Naive thymus-derived CD8-positive, alpha-beta T cell (primary cell): ENCODE measurements at places on chromosomes 11 and 22. TPM values are rescaled to one million over a fixed set of nuclear protein-coding genes. Genes with fewer than 3 reads are reported as not detected.

GRCh38 chr11:107249054-107249453 is 208.6 kb downstream of the CWF19L2 start:
- DNase-seq = no peak
- H3K4me1 ChIP-seq = no peaks in the 10 kb centered on the region
- H3K27me3 ChIP-seq = peaks cover 3% of the 10 kb centered on the region
- H3K36me3 ChIP-seq = no peaks in the 10 kb centered on the region
- no peak overlapping the region for H3K27ac ChIP-seq

DNA sequence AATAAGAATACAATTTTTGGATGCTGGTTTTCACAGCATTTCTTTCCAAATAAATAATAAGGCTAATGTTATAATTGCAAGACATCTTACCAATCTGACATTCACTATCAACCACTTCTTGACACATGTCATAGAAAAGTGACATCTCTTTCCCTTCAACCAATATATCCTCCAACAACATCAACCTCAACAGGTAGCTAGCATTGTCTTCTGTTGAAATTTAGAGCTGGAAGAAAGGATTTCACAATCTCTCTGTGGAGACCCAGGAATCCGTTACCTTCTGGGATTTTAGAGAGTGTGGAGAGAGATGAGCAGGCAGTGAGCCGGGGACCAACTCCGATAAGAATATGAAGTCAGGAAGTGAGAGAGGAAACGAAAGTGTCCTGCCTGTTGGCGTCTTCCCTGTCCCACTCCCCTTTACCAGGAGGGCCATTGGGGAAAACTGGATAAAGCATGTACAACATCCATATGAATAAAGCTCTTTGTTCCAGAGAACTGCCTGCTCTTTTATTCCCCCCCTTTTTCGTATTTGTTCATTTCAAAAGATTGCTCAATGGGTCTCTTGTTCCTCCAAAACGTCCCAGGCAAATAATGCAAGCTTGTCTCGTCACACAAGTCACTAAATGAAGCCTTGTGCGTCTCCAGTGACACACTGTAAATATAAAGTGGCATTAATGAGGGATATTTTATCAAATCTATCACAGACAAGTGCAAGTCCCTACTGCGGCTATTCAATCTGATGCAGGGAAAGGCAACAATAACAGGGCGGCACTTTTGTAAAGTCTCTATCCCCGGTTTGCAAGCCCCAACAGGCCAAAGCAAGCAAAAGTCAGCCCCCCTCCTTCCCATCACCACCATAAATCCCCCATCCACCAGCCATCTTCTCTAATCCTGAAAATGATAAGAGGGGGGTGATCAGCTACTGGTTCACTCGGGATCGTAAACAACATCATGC is 3.4 kb downstream of the CADM1 start:
- no peak overlapping the region for H3K4me3 ChIP-seq
- no peak for DNase-seq
- H3K27me3 ChIP-seq = peaks cover 41% of the 10 kb centered on the region
- no peak overlapping the region for H3K27ac ChIP-seq
- peaks cover 12% of the 10 kb centered on the region for H3K4me1 ChIP-seq
- H3K36me3 ChIP-seq = peaks cover 2% of the 10 kb centered on the region

DNA sequence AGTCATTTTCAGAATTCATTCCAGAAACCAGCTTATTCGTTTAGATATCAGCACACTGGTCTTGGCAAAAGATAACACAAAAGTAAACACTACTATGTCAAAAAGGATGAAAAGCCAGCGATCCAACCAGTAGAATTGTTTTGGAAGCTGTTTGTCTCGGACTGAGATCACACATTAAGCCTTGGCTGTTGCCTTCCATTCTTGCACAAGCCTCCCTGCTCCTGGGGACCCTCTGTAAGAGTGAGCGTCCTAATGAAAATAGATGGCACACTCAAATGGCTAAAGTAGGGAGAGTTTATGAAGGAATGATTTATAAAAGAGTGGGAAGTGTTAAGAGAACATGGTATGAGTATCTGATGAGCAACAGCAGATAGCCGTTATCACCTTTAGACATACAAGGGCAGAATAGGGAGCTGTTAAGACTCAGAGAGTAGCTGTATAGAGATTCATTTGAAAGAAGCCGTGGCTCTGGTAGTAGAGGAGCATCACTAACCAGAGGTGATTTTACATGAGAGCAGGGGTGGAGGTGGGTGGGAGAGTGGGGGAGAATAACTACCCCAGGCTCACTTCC is 25.2 kb downstream of the PDE3B start:
- H3K4me1 ChIP-seq = peaks cover 48% of the 10 kb centered on the region
- H3K27ac ChIP-seq = peak overlapping the region; percentile 39
- H3K4me3 ChIP-seq = no peak overlapping the region
- H3K36me3 ChIP-seq = peaks cover 51% of the 10 kb centered on the region
- no peak for DNase-seq

- no peak overlapping the region for H3K27ac ChIP-seq
- peaks cover 9% of the 10 kb centered on the region for H3K4me1 ChIP-seq
- no peak overlapping the region for H3K4me3 ChIP-seq
- H3K36me3 ChIP-seq = no peaks in the 10 kb centered on the region
- peaks cover 3% of the 10 kb centered on the region for H3K27me3 ChIP-seq
Measured at GRCh38 chr11:8091721-8092120, 10.7 kb downstream of the TUB start.

GRCh38 chr11:105206633-105207032 is 67.1 kb upstream of the CARD18 start:
- no peaks in the 10 kb centered on the region for H3K27me3 ChIP-seq
- H3K27ac ChIP-seq = no peak overlapping the region
- no peak for DNase-seq
- no peak overlapping the region for H3K4me3 ChIP-seq
- H3K36me3 ChIP-seq = no peaks in the 10 kb centered on the region
- H3K4me1 ChIP-seq = peaks cover 9% of the 10 kb centered on the region

DNA sequence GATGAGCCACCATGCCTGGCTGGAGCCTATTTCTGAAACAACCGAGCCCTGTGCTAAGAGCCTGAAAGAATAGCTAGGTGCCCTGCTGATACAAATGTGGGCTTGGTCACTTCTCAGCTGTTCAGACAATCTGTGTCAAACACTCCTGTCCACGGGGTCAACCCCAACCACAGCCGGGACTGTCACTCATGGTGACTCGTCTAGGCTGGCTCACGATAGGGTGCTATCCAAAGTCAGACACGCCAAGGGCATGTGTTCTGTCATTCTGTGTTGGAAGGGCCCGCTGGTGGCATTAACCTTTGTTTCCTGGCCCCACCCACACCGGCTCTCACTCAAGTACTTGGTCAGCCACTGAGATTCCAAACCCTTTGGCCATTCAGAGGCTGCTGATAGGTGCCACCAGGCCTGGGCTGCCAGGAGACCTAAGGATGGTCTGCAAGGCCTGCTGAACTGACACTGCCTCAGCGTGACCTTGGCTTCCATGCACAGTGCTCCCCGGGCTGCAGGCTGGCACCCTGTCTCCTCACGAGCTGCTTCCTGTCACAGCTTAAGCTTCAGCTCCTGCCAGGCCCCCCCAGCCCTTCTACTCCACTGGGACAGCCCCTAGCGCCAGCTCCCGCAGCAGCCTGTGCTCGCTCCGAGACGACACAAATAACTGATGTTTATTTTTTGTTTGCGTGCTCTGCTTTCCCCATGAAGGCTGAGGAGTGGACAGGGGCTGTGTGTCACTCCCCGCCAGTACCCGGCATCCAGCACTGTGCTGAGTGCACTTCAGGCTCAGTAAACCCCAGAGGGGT is 14.2 kb upstream of the CDC42BPG start:
- H3K27ac ChIP-seq = peak overlapping the region; percentile 96
- H3K36me3 ChIP-seq = no peaks in the 10 kb centered on the region
- H3K4me1 ChIP-seq = peaks cover 93% of the 10 kb centered on the region
- no peaks in the 10 kb centered on the region for H3K27me3 ChIP-seq
- no peak for DNase-seq

DNA sequence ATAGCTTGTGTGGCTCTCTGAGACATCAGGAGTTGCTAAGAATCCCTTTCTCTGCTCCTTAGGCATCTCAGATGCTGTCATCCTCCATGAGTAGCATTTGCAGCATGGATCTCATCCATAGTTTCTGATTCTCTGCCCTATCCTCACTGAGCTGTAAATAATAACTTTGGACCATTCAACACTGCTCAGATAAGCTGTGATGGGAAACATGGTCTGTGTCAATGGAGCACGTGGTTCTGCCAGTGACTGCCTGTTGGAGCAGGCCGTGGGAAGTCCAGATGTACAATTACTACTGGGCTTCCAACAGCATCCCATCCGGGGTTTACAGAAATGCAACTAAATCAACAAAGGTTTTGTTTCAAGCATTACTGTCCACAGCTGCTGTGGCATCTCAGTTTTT is 160.1 kb downstream of the OR4C45 start:
- H3K4me1 ChIP-seq = no peaks in the 10 kb centered on the region
- no peak for DNase-seq
- no peaks in the 10 kb centered on the region for H3K36me3 ChIP-seq
- no peak overlapping the region for H3K4me3 ChIP-seq
- no peak overlapping the region for H3K27ac ChIP-seq

GRCh38 chr11:8056810-8057463 is 24.1 kb upstream of the TUB start:
- H3K4me3 ChIP-seq = no peak overlapping the region
- no peak overlapping the region for H3K27ac ChIP-seq
- peaks cover 3% of the 10 kb centered on the region for H3K4me1 ChIP-seq

- H3K36me3 ChIP-seq = no peaks in the 10 kb centered on the region
- no peak overlapping the region for H3K4me3 ChIP-seq
- H3K27me3 ChIP-seq = peaks cover 26% of the 10 kb centered on the region
- H3K4me1 ChIP-seq = no peaks in the 10 kb centered on the region
- no peak overlapping the region for H3K27ac ChIP-seq
Measured at GRCh38 chr11:125270711-125271110, 106.2 kb downstream of the PKNOX2 start.

The OR51T1 gene
- not detected for total RNA-seq
